Fibroblast of the aortic adventitia (primary cell): ENCODE measurements at places on chromosomes 2 and 18. TPM values are rescaled to one million over a fixed set of nuclear protein-coding genes. Genes with fewer than 3 reads are reported as not detected.

Gene ACTG2
- total RNA-seq = 2.4 TPM in 1 of 2 replicates, not detected in the other

Gene SERPINB13
- total RNA-seq = not detected in 2 replicates

Gene RAX
- total RNA-seq = not detected in 2 replicates

Gene ACMSD
- total RNA-seq = not detected in 2 replicates

Gene TRAF3IP1
- total RNA-seq = 8.4 and 15.9 TPM in 2 replicates

Gene ABCG8
- total RNA-seq = not detected in 2 replicates

Gene CCNYL1
- 24.6 and 59.5 TPM in 2 replicates for total RNA-seq

Gene NLRC4
- not detected in 2 replicates for total RNA-seq

Gene FAM228A
- total RNA-seq = 0.18 and 1.3 TPM in 2 replicates

Gene CPO
- 0.18 TPM in 1 of 2 replicates, not detected in the other for total RNA-seq

Gene FAM161A
- 7.6 and 8.1 TPM in 2 replicates for total RNA-seq

Gene TMEM163
- total RNA-seq = not detected in 2 replicates

Gene SLC35F6
- total RNA-seq = 16.7 and 80.8 TPM in 2 replicates

Gene SP5
- total RNA-seq = not detected in 2 replicates

Gene SGPP2
- not detected in 2 replicates for total RNA-seq

Gene GNAL
- total RNA-seq = 0.16 and 0.63 TPM in 2 replicates

Gene GCG
- total RNA-seq = not detected in 2 replicates

Gene PROM2
- total RNA-seq = 0.18 and 0.33 TPM in 2 replicates

Gene SLC25A52
- not detected in 2 replicates for total RNA-seq

Gene PDE1A
- total RNA-seq = 18.7 and 34.9 TPM in 2 replicates

Gene GKN1
- not detected in 2 replicates for total RNA-seq

Gene HYCC2
- 6.2 and 11.7 TPM in 2 replicates for total RNA-seq

Gene NAT8
- not detected in 2 replicates for total RNA-seq

Gene MAP3K19
- not detected in 2 replicates for total RNA-seq

Gene DYNAP
- not detected in 2 replicates for total RNA-seq

Gene KHK
- 1.7 and 2.3 TPM in 2 replicates for total RNA-seq

Gene ABHD3
- 1.1 and 5.5 TPM in 2 replicates for total RNA-seq

Gene REG3G
- not detected in 2 replicates for total RNA-seq

Gene GKN2
- total RNA-seq = not detected in 2 replicates

Gene CDH19
- total RNA-seq = not detected in 2 replicates

Gene ABCG5
- total RNA-seq = not detected in 2 replicates

Gene SAP130
- total RNA-seq = 3.5 and 15.2 TPM in 2 replicates

Gene IL1RN
- total RNA-seq = 1.1 TPM in 1 of 2 replicates, not detected in the other

Gene DTNA
- total RNA-seq = 22.0 and 34.3 TPM in 2 replicates

Gene KCNG2
- total RNA-seq = not detected in 2 replicates

Gene NOSTRIN
- 0.81 TPM in 1 of 2 replicates, not detected in the other for total RNA-seq

Gene AQP4
- total RNA-seq = not detected in 2 replicates

Gene COL4A4
- 1.1 and 2.6 TPM in 2 replicates for total RNA-seq

Gene INPP5D
- total RNA-seq = 0.54 and 0.98 TPM in 2 replicates
